ENCODE measurements at places on chromosomes 3 and 15.

DNA sequence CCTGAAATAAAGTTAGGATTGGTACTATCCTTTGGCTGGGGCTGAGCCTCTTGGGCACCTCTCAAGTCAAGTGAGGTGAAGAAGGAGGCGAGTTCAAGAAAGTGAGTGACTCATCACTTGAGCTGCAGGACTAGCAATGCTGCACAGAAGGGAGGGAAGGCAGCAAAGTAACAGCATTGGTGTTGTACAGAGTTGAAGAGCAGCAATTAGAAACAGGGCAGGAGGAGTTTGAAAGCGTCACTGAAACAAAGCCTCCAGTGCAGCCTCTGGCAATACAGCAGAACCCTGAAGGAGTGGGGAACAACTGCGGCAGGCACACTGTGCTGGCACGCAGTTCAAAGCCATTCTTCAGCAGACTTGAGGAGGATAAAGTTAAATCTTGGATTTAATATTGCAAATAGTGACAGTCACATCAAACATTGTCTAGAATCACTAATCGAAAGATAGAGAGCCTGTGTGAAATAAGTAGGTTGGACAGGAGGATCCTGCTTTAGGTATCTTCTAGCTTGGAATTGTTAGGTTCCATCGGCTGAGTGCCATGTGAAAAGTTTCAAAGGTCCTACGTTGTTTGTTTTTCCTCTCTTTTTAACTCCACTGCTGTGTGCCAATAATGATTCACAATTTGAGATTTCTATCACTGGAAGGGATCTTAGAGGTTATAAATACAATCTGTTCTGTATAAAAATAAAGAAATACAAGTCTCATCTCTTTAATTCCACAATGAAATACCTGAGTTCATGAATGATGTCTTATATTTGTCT is 479.8 kb downstream of the NAALADL2 start:
- DNase-seq: no peak

- no peak for DNase-seq
Measured at GRCh38 chr3:43707998-43708397, 17.3 kb downstream of the ABHD5 start.

- DNase-seq: no peak
Measured at GRCh38 chr3:14660942-14661341, 9.4 kb downstream of the CCDC174 start.

- no peak for DNase-seq
Measured at GRCh38 chr15:76964157-76964556, 30.8 kb upstream of the PSTPIP1 start.

GRCh38 chr3:65883613-65884012 is 155.1 kb downstream of the MAGI1 start:
- no peak for DNase-seq

DNA sequence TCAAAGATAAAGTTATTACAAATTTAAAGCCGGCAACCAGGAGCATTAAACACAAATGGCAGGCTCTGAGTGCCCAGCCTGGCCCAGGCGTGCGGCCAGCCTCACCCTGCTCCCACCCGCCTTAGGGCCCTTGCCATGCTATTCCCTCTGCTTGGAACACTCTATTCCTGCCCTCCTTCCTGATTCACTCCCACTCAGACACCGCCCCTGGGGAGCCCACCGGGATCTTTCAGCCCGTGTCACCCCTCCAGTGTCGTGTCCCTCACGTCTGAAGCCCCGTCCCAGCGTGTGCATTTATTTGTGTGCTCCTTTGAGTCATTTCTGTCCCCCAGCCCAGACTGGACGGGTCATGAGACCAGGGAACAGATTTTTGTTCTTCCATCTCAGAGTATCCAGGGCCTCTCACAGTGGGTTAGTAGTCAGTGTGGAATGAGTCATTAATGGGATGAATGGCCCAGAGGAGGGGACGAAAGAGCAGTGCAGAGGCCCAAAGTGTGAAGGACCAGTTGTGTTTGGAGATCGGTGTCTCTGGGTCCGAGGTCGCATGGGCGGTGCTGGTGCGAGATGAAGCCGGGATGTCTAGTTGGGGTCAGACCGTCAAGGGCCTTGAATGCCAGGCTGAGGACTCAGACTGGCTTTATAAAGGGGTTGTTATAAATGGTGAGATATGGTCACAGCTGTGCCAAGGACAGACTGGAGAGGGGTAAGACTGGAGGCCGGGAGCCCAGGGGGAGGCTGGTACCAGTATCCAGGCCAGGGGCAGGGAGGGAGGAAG is 58.9 kb upstream of the SLC6A6 start:
- no peak for DNase-seq

- DNase-seq: no peak
Measured at GRCh38 chr3:48697952-48698351, 12.2 kb upstream of the NCKIPSD start.

GRCh38 chr3:13539671-13540070 is 9.3 kb upstream of the FBLN2 start:
- no peak for DNase-seq

DNA sequence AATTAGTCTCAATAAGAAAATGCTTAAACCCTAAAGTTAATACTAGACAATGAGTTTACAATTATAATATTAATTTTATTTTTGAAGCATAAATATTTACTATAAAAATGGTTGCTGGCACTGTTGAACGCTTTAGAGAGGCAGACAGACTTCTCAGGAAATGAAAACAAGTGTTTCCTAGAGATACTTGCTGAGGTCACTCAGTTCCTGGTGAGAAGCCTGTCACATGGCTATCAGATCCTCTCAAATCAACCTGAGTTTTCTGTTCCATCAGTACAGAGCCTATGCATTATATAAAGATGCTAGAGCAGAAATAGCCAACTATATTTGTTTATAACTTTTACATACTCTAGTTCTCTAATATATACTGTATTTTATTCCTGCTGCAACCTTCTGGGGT is 109.2 kb downstream of the MYO5A start:
- DNase-seq: no peak

DNA sequence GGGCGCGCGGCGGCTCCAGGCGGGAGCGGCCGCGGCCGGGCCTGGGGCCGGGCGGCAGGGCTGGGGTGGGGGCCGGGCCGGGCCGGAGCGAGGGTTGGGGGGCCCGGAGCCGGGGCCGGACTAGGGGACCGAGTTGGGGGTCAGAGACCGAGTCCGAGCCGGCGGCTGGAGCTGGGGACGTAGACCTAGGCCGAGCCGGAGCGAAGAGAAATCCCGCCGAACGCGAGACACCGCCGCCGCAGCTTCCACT is 37.3 kb downstream of the HMCES start:
- no peak for DNase-seq
